ENCODE measurements at places on chromosomes 2 and 18. TPM values are rescaled to one million over a fixed set of nuclear protein-coding genes. Genes with fewer than 3 reads are reported as not detected.

The FBXO11 gene
- total RNA-seq: 59.7 TPM

The RGPD3 gene
- 0.25 TPM for total RNA-seq

- DNase-seq: no peak
These were observed 48.3 kb downstream of the STAT1 start for GRCh38 chr2:190965580-190966222.

- DNase-seq: no peak
These were observed 211.5 kb downstream of the SUCLG1 start for GRCh38 chr2:84247532-84247931.

DNA sequence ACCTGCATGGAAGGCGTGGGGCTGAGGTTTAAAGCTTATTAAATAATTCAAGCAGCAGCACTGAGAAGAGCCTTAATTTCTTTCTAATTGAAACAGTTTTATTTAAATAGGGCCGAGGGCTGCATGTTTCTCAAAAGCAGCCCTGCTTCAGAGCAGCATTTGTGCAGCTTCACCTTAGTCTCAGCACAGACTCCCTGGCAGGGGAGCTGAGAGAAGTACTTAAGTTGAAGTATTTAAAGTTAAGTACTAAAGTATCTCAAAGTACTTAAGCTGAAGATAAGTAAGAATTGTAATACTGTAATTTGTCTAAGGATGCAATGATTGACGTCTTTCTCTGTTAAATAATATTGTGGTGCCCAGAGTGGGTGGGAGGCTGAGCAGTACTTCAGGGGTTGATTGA is 31.4 kb downstream of the IMPA2 start:
- no peak for DNase-seq

- DNase-seq: no peak
These were observed 41.6 kb downstream of the LPIN1 start for GRCh38 chr2:11787991-11788390.

- DNase-seq: no peak
These were observed 243.0 kb downstream of the DYSF start for GRCh38 chr2:71696381-71696780.

DNA sequence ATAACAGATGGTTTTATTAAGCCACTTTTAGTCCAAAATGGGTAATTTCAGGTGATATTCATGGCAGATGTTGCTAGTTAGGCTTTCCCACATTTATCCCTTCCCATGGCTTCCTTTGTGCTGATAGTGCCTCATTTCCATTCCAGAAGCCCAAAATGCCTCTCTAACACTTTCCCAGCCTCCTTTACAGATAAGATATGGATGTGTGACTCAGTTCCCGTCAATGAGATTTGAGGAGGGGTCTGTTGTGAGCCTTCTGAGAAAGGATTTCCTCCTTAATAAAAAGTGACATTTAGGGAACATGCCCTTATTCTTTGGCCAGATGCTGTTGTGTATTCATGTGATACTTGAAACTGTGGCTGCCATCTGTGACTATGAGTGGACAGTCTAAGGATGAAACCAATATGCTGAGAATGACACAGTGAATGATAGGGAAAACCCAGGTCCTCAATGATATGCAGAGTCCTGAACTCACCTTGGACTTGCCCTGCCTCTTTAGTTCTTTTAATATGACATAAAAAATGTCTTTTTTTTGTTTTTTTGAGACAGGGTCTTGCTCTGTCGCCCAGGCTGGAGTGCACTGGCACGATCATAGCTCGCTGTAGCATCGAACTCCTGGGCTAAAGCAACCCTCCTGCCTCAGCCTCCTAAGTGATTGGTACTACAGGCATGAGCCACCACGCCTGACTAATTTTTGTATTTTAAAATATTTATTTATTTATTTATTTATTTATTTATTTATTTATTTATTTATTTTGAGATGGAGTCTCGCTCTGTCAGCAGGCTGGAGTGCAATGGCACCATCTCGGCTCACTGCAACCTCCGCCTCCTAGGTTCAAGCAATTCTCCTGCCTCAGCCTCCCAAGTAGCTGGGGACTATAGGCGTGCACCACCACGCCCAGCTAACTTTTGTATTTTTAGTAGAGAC is 5.8 kb upstream of the ACSL3 start:
- no peak for DNase-seq

The OBSL1 gene
- 0.83 TPM for total RNA-seq

Data from activated T-cell treated with anti-CD3 and anti-CD28 coated beads, Interleukin-2, amount 50 U/mL, for 72 hours (primary cell).